ENCODE measurements at places on chromosomes 7 and 10.

GRCh38 chr10:9825491-9826018, 1192.1 kb upstream of the CELF2 start:
- DNase-seq = no peak

GRCh38 chr10:60461688-60462087, 72.0 kb upstream of the ANK3 start:
- DNase-seq = peak; percentile 51

DNA sequence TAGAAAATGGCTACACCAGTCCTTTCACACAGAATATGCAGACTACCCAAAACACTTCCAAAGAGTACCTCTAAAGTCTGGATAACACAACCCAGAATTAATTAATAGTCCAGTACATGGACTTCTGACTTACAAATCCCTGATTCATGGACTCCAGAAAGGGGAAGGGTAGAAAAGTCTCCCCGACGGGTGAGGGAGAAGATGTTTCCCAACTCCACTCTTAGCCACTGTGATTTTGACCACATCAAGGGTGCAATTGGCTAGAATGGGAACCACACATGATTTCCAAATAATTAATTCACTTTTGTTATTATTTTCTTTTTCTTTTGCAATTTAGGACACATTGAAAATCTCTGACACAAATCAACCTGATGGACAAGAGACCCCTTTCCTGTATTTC, 1.4 kb downstream of the TMEM130 start:
- DNase-seq = no peak

GRCh38 chr10:5679606-5680005, 5.0 kb upstream of the TASOR2 start:
- DNase-seq = no peak

GRCh38 chr7:118280319-118281012, 56.0 kb downstream of the ANKRD7 start:
- DNase-seq = no peak

- DNase-seq = no peak
Observed at GRCh38 chr7:20240080-20240926, 23.1 kb upstream of the MACC1 start.

DNA sequence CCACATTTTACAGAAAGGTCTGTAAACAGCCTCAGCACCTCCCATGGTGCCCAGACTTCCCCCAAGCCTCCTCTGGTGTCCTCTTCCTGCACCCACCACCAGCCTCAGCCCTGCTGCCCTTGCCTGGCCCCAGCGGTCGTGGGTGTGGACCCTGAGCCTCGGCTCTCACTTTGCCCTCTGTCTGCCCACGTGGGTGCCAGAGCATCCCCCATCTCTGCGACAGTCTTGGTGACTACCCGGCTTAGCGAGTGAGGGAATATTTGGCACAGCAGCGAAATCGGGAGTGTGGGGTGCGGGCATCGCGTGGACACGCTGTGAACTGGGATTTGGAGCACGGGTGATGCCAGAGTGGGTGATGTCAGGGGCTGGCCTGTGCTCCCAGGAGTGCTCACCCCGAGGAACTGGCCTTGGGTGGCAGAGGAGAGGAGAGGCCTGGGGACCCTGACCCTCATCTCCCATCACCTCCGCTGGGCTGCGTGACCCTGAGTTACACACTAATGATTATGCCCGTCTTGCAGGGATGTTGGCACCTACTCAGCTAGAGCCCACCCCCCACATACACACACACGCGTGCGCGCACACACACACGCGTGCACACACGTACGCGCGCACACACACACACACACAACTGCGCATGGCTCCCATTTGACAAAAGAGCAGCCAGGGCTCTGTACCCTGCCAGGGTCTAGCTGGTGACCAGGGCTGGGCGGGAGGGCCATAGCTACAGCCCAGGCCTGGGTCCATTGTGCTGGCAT, 8.7 kb downstream of the ELFN1 start:
- DNase-seq = no peak

DNA sequence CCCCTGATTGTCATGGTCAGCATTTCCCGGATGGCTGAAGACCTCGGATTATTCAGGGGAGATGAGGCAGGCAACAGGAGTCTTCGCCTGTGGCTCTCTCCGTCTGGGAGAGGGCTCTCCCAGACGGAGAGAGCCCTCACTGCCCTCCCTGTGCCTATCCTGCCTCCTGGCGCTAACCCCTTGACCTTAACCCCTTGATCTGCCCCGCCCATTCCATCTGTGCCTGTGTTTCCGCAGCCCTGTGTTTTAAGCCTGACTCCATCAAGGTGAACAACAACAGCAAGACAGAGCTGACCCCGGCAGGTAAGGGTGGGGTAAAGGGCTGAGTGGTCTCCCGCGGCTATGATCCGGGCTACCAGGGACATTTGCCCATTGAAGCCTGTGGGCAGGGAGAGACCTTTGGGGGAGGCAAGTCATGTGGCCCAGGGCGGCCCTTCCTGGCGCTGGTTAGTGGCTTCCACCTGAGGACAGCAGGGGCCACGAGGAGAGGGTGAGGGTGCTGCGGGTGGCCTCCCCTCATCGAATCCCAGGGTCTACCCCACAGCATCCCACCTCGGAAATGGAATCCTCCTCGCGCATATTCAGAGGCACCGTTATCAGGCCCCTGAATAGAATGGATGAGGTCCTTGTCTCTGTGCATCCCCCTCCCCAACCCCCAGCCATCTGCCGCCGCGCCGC, 4.2 kb upstream of the MUC12 start:
- no peak for DNase-seq

- no peak for DNase-seq
Observed at GRCh38 chr7:2878306-2878705, 34.2 kb upstream of the GNA12 start.

- DNase-seq = no peak
Observed at GRCh38 chr10:122072491-122072890, 83.5 kb downstream of the TACC2 start.

DNA sequence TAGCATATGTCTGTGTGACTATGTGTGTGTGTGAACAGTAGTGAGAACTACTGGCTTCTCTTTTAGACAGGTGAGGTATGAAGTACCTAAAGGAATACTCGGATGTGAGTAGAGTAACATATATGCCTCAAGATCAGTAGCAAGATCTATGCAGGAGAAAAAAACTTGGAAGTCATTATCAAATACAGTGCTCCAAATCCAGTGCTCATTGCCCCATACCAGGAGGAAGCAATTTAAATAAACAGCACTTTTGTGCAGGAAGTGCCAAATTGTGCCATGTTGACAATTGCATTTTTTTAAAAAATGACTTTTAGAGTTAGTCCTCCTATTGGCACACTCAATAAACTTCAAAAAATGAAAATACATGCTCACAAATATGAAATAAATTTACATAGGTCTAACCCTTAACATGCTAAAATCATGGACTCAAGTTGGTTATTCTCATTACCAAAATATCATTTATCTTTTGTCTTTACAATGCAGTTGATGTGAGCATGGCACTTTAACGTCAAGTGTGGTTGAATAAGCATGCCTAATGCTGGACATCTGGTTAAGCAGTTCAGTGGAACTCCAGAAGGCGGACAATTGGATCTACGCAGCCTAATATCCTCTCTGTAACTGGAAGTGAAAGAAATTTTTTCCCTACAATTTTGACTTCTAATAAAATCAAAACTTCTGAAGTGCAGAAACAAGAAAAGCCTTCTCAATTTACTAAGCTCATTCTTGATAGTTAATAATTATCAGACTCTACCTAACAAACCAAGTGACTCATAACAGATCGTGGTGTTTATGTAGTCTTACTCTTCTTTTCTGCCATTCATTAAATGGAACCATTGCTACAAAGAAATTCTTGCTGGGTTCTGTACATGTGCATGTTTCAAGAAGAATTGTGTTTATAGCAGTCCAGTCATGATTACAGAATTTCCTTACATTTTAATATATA, 195.2 kb downstream of the MDFIC start:
- DNase-seq = no peak

DNA sequence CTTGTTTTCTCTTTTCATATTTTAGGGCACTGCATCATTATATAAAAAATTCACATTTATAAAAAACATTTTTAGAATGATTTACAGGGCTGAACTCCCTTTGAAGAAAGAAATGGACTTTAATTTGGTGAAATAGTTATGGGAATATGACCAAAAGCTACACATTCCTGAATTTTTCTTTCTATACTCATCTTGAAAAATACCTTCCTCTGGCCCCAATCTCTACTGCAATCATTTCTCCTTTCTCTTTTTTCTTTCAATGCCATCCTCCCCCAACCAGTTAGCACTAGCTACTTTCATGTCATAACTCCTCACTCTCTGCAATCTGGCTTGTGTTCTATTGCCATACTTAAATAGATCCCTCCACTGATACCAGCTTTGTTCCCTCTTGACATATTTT, 6.2 kb downstream of the WNT8B start:
- DNase-seq = peak; percentile 17

- DNase-seq = no peak
Observed at GRCh38 chr7:68535266-68535665, 1063.0 kb upstream of the AUTS2 start.

GRCh38 chr10:51427758-51428157, 271.6 kb downstream of the CSTF2T start:
- no peak for DNase-seq

GRCh38 chr7:137882261-137882668, 35.5 kb upstream of the DGKI start:
- peak; percentile 32 for DNase-seq

DNA sequence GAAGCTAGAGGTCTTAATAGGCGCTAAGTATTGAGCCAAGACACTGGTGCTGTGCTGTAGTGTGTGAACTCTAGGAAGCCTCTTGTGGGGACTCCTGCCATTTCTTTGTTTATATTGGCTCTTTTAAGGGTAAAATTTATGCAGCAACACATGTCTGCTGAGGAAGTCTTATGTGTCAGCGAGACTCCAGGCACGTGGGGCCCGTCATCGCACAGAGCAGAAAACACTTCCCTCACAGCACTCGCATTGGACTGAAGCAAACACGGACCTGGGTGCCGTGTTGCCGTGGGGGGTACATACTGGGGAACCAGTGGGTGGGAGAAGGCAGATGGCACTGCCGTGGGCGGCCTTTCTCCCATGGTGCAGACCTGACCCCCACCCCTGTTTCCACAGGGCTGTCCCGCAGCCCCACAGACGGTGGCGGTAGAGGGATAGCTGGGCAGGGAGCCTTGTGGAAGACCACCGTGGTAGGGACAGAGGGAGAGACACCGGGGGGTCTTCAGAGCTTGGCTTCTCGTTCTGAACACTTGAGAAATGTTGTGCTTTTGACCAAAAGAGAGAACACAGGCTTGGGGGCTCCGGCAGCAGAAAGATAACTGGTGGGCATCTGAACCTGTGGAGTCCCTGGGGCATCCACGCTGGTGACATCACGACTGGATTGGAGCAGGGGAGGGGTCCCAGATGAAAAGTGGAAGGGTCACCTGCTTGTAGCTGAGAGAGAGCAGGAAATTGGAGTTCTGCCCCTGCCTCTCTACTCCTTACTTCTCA, 284.7 kb upstream of the SHH start:
- no peak for DNase-seq

GRCh38 chr7:44380831-44381493, 55.6 kb upstream of the CAMK2B start:
- DNase-seq = no peak

GRCh38 chr7:44965937-44966730, 12.7 kb downstream of the MYO1G start:
- DNase-seq = no peak

- peak; percentile 76 for DNase-seq
Observed at GRCh38 chr7:99380032-99380822, 5.7 kb downstream of the ARPC1B start.

- DNase-seq = no peak
Observed at GRCh38 chr7:149787428-149788299, 14.3 kb upstream of the ZNF467 start.

Measured in Ammon's horn (tissue), 1 donor.